ENCODE measurements at places on chromosomes 13 and 19.

DNA sequence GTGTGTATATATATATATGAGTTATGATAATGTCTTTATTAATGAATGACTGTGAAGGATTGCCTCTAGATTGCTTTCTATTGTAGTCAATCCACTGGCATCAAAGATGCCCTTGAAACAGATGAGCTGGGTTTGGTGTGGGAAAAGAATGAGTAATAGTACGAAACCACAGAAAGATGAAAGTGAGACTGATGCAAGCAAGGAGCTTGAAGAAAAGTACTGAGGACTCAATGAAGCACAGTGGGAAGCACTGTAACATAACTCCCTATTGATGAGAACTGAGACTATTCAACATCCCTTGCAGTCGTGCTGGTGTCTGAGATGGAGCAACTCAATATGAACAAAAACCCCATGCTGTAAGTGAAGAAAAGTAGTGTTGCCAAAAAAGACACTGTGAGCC lies 1794.2 kb downstream of the SLITRK5 start:
- DNase-seq = no peak

GRCh38 chr13:76527041-76527440 lies 359.2 kb downstream of the KCTD12 start:
- DNase-seq = no peak

GRCh38 chr19:17326595-17326966 lies 8.1 kb downstream of the ANO8 start:
- DNase-seq = no peak

DNA sequence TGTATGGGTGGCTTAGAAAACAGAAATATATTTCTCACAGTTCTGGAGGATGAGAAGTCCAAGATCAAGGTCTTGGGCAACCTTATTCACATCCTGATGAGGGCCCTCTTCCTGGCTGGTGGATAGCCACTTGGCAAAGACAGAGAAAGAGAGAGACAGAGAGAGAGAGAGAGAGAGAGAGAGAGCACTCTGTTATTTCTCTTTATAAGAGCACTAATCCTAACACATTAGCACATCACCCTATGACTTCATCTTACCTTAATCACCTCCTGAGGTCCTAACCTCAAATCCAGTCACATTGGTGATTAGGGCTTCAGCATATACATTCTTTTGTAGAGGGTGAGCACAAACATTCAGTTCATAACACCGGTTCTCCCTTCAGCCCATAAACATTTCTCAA lies 430.3 kb downstream of the EFNB2 start:
- DNase-seq = no peak

DNA sequence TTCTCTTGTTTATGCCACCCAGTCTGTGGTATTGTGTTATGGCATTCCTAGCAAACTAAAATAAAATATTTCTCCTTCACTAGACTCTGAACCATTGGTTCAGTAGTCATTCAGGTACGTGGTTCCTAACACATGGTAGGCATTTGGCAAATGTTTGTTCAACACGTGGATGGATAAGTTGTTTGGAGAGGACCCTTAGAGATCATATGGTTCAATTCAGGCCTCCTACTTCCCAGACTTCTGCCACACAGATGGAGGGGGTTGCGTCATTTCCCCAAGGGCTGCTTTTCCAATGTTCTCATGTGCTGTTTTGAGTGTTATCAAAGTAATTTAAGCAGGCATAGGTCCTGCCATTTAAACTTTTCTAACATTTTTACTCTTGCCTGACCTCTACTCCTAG lies 6.7 kb downstream of the CXCL17 start:
- DNase-seq = no peak

- DNase-seq = no peak
Observed at GRCh38 chr19:33374236-33374714, 766 bp downstream of the CEBPG start.

GRCh38 chr19:48547722-48548121 lies 4.2 kb upstream of the SULT2B1 start:
- DNase-seq = no peak

GRCh38 chr19:11377237-11377636 lies 2.8 kb downstream of the SWSAP1 start:
- peak; percentile 45 for DNase-seq

DNA sequence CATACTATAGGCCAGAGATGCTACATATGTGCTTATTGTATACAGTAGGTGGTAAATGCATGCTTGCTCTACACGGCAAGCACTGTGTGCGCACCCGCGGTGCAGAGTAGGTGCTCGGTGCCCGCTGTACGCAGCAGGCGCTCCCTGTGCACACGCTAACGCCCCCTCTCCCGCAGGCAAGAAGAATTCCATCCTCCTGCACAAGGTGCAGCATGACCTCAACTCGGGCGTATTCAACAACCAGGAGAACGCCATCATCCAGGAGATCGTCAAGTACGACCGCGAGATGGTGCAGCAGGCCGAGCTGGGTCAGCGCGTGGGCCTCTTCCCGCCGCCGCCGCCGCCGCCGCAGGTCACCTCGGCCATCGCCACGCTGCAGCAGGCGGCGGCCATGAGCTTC lies 17.7 kb downstream of the POLRMT start:
- no peak for DNase-seq

DNA sequence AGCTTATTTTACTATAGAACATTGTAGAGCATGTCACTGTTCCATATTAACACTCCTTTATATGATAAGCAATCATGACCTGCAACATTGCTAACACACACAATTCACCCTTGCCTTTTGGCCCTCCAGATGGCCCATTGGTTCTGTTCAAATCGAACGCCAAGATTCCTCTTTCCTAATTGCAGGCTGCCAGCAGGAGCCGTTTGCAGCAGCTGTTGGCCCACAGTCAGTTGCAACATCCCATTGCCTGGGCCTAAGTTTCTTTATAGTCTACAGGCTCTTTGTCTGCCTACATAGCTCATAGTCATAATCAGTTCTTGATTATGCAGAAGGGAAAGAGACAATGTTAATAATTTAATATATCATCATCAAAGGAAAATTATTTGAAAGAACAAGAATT lies 37.6 kb downstream of the KCTD12 start:
- DNase-seq = no peak

- DNase-seq = no peak
Observed at GRCh38 chr13:30759748-30760147, 24.4 kb downstream of the ALOX5AP start.

DNA sequence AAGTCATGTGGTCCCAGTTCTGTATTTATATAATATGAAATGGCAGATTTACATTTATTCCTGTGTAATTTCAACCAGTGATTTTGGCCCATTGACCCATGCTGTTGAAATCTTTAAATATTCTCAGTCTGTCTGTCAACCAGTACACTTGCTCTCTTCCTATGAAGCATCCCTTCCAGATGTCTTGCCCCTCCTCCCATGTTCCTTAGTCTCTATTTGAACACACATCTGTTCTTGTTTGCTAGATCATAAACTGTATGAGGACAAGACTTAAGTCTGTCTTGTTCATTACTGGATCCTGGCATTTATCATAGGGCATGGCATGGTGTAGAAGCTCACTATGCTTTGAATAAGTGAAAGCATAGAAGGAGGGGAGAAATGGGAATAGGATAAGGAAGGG lies 34.9 kb downstream of the STARD13 start:
- no peak for DNase-seq

DNA sequence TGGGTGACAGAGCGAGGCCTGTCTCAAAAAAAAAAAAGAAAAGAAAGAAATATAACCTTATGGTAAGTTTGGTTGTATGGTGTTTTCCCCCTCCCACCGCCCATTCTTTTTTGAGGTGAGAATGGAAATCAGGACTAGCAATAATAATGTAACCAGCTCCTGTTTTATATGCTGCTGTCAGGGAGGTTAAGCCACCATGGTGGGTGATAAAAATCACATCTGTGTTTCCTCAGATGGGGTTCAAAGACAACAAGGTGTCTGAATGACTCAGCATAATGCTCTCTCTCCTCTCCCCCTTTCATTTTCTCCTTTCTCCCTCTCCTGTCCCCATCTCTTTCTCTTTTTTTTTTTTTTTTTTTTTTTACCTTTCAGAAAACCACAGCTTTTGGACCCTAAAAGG lies 28.3 kb upstream of the GARRE1 start:
- no peak for DNase-seq
